ENCODE measurements at places on chromosomes 16 and 17. TPM values are rescaled to one million over a fixed set of nuclear protein-coding genes. Genes with fewer than 3 reads are reported as not detected.

DNA sequence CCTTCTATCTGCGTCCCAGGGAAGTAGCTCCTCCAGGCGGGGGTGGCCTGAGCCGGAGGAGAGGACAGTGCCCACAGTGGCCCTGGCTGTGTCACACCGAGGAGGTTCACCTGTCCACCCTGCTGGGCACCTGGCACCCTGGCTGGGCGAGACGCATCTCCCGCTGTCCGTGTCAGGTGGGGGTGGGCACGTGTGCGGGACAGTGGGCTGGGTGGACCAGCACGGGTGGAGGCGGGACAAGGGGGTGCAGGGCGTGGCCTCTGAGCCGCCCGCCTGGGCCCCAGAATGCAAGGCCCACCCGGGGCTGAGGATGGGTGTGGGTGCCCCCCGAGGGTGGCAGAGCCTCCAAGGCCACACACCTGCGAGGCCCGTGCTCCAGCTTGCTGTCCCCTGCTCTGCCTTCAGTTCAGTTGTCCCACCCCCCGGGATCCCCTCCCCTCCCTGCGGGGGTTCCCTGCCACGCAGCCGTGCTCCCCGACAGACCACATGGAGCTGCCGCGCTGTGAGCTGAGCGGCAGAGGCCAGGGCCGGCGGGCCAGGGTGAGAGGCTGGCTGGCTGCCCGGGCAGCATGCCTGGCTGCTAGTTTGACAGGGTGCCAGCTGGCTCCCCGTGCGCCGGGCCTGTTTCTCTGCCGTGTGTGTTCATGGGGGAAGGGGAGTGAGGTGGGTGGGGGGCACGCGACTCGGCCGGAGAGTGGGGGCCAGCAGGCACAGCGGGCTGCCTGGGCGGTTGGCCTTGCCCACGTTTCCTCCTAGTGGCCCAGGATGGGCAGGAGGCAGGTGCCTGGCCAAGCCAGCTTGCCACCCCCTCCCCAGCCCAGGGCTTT, 33.9 kb downstream of the BAHCC1 start:
- H3K4me1 ChIP-seq: peaks cover 4% of the 10 kb centered on the region
- no peak for DNase-seq
- H3K4me3 ChIP-seq: no peak overlapping the region
- no peak overlapping the region for H3K27ac ChIP-seq
- peaks cover 7% of the 10 kb centered on the region for H3K27me3 ChIP-seq

GRCh38 chr17:79622122-79622601, 11.3 kb upstream of the RBFOX3 start:
- H3K4me1 ChIP-seq: no peaks in the 10 kb centered on the region
- no peak overlapping the region for H3K27ac ChIP-seq
- DNase-seq: no peak
- peaks cover 25% of the 10 kb centered on the region for H3K27me3 ChIP-seq
- H3K36me3 ChIP-seq: no peaks in the 10 kb centered on the region
- H3K4me3 ChIP-seq: no peak overlapping the region

DNA sequence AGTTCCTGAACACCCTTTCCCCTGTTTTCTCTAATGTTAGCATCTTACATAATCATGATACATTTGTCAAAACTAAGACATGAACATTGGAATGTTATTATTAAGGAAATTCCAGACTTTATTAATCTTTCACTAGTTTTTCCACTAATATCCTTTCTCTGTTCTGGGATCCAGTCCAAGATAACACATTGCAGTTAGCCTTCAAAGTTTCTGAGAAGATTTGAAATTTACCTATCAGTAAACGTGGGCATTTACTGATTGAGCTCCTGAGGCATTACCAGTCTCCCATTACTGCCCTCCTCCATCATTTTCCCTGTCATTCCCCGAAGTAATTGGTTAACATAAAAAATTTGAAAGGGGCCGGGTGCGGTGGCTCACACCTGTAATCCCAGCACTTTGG, 5.7 kb upstream of the CD300LG start:
- no peaks in the 10 kb centered on the region for H3K4me1 ChIP-seq
- H3K36me3 ChIP-seq: no peaks in the 10 kb centered on the region
- no peak overlapping the region for H3K27ac ChIP-seq
- H3K4me3 ChIP-seq: no peak overlapping the region

DNA sequence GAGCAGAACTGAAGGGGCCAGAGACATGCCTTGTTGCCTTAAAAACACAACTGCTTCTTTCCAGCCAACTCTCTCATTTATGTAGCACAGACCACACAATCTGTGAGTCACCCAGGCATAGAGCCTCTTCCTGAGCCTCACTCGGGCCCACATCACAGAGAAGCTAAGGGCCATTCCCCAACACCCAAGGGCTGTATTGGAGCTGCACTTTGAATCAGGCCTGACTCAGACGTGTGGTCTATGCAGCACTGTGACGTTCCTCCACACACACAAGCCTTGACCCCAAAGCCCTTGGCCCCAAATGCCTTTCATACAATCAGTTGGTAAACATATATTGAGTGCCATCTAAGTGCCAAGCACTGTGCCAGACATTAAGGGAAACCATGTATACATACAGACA, 308.9 kb upstream of the DYNLRB2 start:
- no peaks in the 10 kb centered on the region for H3K36me3 ChIP-seq
- peak overlapping the region; percentile 40 for H3K27ac ChIP-seq
- DNase-seq: peak; percentile 57
- peaks cover 11% of the 10 kb centered on the region for H3K27me3 ChIP-seq
- H3K4me3 ChIP-seq: peak overlapping the region; percentile 62
- peaks cover 16% of the 10 kb centered on the region for H3K4me1 ChIP-seq

- DNase-seq: no peak
- H3K4me1 ChIP-seq: no peaks in the 10 kb centered on the region
- H3K36me3 ChIP-seq: no peaks in the 10 kb centered on the region
- H3K27ac ChIP-seq: no peak overlapping the region
- H3K4me3 ChIP-seq: no peak overlapping the region
- no peaks in the 10 kb centered on the region for H3K27me3 ChIP-seq
These were observed 283.7 kb downstream of the CBLN1 start for GRCh38 chr16:48997946-48998345.

DNA sequence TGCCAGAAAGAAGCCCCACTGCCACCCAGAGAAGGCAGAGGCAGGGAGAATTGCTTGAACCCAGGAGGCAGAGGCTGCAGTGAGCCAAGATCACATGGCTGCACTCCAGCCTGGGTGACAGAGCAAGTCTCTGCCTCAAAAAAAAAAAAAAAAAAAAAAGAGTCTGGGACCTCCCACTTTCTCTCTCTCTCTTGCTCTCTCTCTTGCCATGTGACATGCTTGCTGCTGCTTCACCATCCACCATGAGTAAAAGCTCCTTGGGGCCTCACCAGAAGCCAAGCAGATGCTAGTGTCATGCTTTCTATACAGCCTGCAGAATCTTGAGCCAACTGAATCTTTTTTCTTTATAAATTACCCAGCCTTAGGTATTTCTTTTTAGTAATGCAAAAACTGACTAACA, 21.5 kb upstream of the SRSF1 start:
- H3K36me3 ChIP-seq: no peaks in the 10 kb centered on the region
- no peaks in the 10 kb centered on the region for H3K4me1 ChIP-seq
- no peak for DNase-seq
- H3K27ac ChIP-seq: no peak overlapping the region
- H3K27me3 ChIP-seq: peaks cover 32% of the 10 kb centered on the region

- no peaks in the 10 kb centered on the region for H3K27me3 ChIP-seq
- no peak overlapping the region for H3K4me3 ChIP-seq
These were observed 187.4 kb upstream of the TNRC6C start for GRCh38 chr17:77771145-77771544.

DNA sequence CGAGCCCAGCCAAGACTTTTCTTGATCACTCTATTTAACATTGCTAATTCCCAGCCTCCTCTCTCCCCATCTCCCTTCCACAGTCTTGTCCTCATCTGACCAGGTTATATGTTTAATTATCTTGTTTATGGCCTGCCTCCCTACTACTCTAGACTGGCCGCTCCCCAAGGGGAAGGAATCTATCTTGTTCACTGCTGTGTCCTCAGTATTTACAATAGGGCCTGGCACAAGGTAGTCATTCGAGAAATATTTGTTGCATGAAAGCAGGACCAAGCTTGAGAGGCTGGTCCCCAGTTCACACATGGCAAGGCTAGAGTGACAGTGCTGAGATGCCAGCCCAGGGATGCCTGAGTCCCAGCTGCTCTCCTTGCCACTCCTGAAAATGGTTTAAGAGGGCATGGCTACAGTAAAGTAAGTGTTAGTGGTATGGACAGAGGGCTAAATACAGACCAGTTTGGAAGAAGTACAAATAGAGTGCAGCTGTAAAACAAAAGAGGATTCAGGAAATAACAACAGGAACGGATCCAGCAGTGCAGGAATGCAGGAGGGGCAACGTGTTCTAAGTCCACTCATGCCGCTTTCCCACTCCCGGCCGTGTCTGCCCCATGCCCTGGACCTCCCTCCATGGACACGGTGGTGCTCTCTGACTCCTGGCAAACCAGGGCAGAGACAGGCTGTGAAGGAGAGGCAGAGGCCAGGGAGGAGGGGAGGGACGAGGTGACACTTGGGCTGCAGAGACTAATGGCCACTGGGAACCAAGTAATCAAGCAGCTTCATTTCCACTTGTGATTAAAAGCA, 65.6 kb downstream of the TOM1L2 start:
- H3K4me3 ChIP-seq: no peak overlapping the region
- H3K27me3 ChIP-seq: no peaks in the 10 kb centered on the region
- DNase-seq: no peak
- no peaks in the 10 kb centered on the region for H3K36me3 ChIP-seq
- H3K4me1 ChIP-seq: no peaks in the 10 kb centered on the region
- no peak overlapping the region for H3K27ac ChIP-seq

GRCh38 chr16:53775821-53776431, 72.0 kb downstream of the FTO start:
- no peak overlapping the region for H3K4me3 ChIP-seq
- H3K27ac ChIP-seq: no peak overlapping the region
- H3K36me3 ChIP-seq: no peaks in the 10 kb centered on the region
- no peaks in the 10 kb centered on the region for H3K27me3 ChIP-seq
- peaks cover 27% of the 10 kb centered on the region for H3K4me1 ChIP-seq

DNA sequence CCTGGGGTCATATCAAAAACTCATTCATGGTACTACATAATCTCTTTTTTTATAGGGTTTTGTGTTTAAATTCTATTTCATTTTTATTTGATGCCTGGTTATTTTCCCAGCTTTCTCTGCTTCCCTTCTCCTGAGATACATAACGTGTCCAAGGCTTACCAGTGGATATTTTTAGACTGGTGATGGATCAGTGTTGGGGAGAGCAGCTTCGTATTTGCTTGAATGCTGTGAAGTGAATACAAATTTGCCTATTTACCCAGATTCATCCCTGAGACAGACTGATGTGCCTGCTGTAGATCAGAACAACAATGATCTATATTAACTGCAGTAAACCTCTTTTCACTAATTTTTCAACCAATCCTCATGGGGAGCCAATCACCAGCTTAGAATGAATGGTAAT, 43.2 kb upstream of the FOXJ1 start:
- no peaks in the 10 kb centered on the region for H3K27me3 ChIP-seq
- peaks cover 12% of the 10 kb centered on the region for H3K36me3 ChIP-seq
- no peak for DNase-seq
- no peak overlapping the region for H3K4me3 ChIP-seq

DNA sequence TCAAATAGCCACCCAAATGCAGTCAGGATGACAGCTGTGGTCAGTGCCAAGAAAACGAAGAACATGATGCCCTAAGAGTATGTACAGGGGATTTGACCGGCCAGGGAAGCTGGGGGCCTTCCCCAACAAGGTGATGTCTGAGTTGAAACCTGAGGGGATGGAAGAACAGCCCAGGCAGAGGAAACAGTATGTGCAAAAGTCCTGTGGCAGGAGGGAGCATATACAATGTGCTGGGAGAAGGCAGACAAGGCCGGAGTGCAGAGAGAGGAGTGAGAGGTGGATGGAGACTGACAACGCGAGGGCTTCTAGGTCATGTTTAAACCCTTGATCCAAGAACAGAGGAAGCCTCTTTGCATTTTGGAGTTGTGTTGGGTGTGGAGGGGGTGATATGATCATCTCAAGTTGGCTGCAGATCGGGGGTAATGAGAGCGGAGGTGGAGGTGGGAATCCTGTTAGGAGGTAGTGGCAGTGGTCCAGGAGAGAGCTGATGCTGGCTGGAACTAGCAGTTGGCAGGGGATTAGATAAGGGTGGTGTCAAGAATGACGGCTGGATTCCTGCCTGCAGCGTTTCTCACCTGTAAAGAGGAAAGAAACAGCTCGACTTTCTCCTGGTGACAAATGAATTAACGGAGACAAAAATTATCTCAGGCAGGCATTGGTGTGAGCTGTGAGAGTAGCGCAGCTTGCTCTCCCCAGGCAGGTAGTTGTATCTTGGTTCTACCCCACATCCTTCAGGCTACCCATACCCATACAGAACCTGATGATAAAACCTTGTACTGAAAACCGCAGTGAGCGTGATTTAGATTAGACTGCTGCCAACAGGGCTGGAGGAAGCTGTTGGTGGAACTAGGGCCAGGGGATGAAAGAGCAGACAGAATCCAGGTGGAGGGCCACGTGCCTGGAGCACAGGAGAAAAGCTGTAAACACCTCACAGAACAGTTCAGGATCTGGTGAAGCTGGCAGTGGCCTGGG, 37.2 kb upstream of the NGFR start:
- no peak overlapping the region for H3K27ac ChIP-seq
- H3K4me3 ChIP-seq: no peak overlapping the region
- H3K36me3 ChIP-seq: no peaks in the 10 kb centered on the region
- DNase-seq: no peak

MEOX1 gene
- 0.36 TPM for total RNA-seq

KRT17 gene
- total RNA-seq: 0.63 TPM

BRICD5 gene
- 12.8 TPM for total RNA-seq

SSH2 gene
- 41.4 TPM for total RNA-seq

CA10 gene
- not detected for total RNA-seq

SLC12A3 gene
- total RNA-seq: not detected
